ENCODE measurements at places on chromosomes 4 and X. TPM values are rescaled to one million over a fixed set of nuclear protein-coding genes. Genes with fewer than 3 reads are reported as not detected.

- no peak overlapping the region for H3K27ac ChIP-seq
- H3K4me1 ChIP-seq, result peaks cover 3% of the 10 kb centered on the region
- no peaks in the 10 kb centered on the region for H3K36me3 ChIP-seq
- H3K4me3 ChIP-seq, result no peak overlapping the region
These were observed 67.9 kb downstream of the NHS start for GRCh38 chrX:17442898-17443297.

RAB41 gene
- total RNA-seq, result not detected

IGSF1 gene
- 6.0 TPM for total RNA-seq

GRCh38 chr4:125368671-125369081 is 53.9 kb downstream of the FAT4 start:
- no peaks in the 10 kb centered on the region for H3K4me1 ChIP-seq
- no peaks in the 10 kb centered on the region for H3K36me3 ChIP-seq
- peak; percentile 89 for DNase-seq
- no peaks in the 10 kb centered on the region for H3K27me3 ChIP-seq
- H3K4me3 ChIP-seq, result no peak overlapping the region

GRCh38 chr4:78938474-78938867 is 767 bp downstream of the PAQR3 start:
- no peaks in the 10 kb centered on the region for H3K27me3 ChIP-seq
- no peak overlapping the region for H3K27ac ChIP-seq
- no peaks in the 10 kb centered on the region for H3K4me1 ChIP-seq
- no peak for DNase-seq
- peak overlapping the region; percentile 91 for H3K4me3 ChIP-seq
- no peaks in the 10 kb centered on the region for H3K36me3 ChIP-seq

GRCh38 chr4:176001151-176002006 is 64.3 kb upstream of the WDR17 start:
- no peak overlapping the region for H3K27ac ChIP-seq
- H3K4me1 ChIP-seq, result no peaks in the 10 kb centered on the region
- peak overlapping the region; percentile 10 for H3K4me3 ChIP-seq
- H3K36me3 ChIP-seq, result no peaks in the 10 kb centered on the region
- DNase-seq, result peak; percentile 69

DNA sequence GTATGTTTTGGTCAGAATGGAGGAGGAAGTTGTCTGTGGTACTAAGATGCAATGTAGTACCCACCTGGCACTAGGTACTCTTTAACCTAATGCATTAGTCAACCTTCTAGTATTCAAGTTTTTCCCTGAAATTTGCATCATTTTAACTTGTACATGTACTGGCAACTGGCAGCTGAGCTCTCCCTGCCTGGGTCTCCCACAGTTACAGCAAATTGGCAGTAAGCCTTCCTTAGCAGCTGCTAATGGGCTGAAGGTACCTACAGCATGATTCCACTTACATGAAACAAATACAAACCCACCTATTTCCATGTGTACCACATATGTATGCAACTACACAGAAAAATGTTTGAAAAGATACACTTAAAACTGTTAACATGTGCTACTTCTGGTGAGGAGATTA is 8.1 kb upstream of the KLHL2 start:
- H3K36me3 ChIP-seq, result no peaks in the 10 kb centered on the region
- peaks cover 2% of the 10 kb centered on the region for H3K27me3 ChIP-seq
- H3K4me3 ChIP-seq, result no peak overlapping the region
- H3K4me1 ChIP-seq, result no peaks in the 10 kb centered on the region
- H3K27ac ChIP-seq, result no peak overlapping the region
- no peak for DNase-seq

GRCh38 chr4:167185465-167185864 is 48.8 kb downstream of the SPOCK3 start:
- no peak overlapping the region for H3K4me3 ChIP-seq
- H3K36me3 ChIP-seq, result no peaks in the 10 kb centered on the region
- no peaks in the 10 kb centered on the region for H3K27me3 ChIP-seq

UGT2B11 gene
- total RNA-seq, result not detected

GRCh38 chr4:54937501-54937900 is 187.9 kb downstream of the KDR start:
- peak; percentile 35 for DNase-seq
- no peak overlapping the region for H3K27ac ChIP-seq
- H3K36me3 ChIP-seq, result no peaks in the 10 kb centered on the region
- H3K4me1 ChIP-seq, result peaks cover 17% of the 10 kb centered on the region

LUZP4 gene
- not detected for total RNA-seq

DNA sequence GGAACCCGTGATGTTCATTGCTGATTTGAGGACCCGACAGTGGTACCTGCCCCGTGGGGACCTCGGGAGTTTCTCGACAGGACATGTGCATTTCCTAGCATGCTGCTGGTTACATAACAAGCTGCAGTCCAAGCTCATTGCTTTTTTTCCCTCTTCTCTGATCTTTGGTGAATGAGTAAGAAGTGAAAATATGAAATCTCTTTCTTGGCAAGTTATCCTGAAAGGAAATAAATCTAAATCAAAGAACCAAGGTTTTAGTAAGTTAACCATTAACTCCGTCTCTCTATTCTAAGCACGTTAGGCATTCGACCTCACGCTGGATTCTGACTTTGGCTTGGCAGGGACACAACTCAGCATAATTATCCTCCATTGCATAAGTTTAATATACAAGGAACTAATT is 86.6 kb downstream of the STK32B start:
- H3K36me3 ChIP-seq, result no peaks in the 10 kb centered on the region
- H3K27me3 ChIP-seq, result no peaks in the 10 kb centered on the region
- no peak for DNase-seq
- no peak overlapping the region for H3K4me3 ChIP-seq
- no peak overlapping the region for H3K27ac ChIP-seq

GRCh38 chrX:86002076-86002896 is 45.1 kb downstream of the CHM start:
- no peaks in the 10 kb centered on the region for H3K36me3 ChIP-seq
- peaks cover 2% of the 10 kb centered on the region for H3K4me1 ChIP-seq
- no peak overlapping the region for H3K27ac ChIP-seq
- H3K27me3 ChIP-seq, result peaks cover 4% of the 10 kb centered on the region

TLR1 gene
- 26.6 TPM for total RNA-seq

RIPPLY1 gene
- not detected for total RNA-seq

DNA sequence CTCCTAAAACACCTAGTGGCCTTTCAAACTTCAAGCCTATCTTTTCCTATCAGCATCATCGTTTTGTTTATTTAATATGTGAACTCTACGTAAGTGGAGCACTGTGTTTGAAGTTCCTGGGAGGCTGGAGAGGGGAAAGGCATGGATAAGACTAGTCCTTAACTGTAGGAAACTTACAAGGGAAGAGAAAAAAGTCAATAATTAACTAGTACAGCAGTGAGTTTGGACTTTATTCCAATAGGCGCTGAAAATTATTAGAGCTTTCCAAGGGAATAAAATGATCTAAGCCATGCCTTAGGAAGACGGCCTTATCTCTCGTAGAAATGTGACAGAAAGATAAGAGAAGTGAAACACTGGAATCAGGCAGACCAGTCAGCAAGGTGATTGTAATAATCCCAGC is 55.3 kb downstream of the AMOT start:
- H3K36me3 ChIP-seq, result peaks cover 4% of the 10 kb centered on the region
- no peak overlapping the region for H3K4me3 ChIP-seq
- DNase-seq, result no peak
- no peaks in the 10 kb centered on the region for H3K4me1 ChIP-seq
- no peak overlapping the region for H3K27ac ChIP-seq
- peaks cover 19% of the 10 kb centered on the region for H3K27me3 ChIP-seq

GRCh38 chr4:124415146-124415545 is 297.4 kb downstream of the ANKRD50 start:
- H3K27ac ChIP-seq, result no peak overlapping the region
- H3K4me3 ChIP-seq, result no peak overlapping the region
- H3K27me3 ChIP-seq, result no peaks in the 10 kb centered on the region
- no peaks in the 10 kb centered on the region for H3K36me3 ChIP-seq

TLR10 gene
- total RNA-seq, result 4.4 TPM

LARP1B gene
- 27.9 TPM for total RNA-seq

GRCh38 chrX:132831336-132831973 is 127.0 kb downstream of the HS6ST2 start:
- H3K4me1 ChIP-seq, result no peaks in the 10 kb centered on the region
- H3K27me3 ChIP-seq, result peaks cover 4% of the 10 kb centered on the region
- no peak overlapping the region for H3K27ac ChIP-seq
- H3K36me3 ChIP-seq, result no peaks in the 10 kb centered on the region
- DNase-seq, result no peak

MND1 gene
- 1.5 TPM for total RNA-seq

SYTL4 gene
- total RNA-seq, result 5.6 TPM

DNA sequence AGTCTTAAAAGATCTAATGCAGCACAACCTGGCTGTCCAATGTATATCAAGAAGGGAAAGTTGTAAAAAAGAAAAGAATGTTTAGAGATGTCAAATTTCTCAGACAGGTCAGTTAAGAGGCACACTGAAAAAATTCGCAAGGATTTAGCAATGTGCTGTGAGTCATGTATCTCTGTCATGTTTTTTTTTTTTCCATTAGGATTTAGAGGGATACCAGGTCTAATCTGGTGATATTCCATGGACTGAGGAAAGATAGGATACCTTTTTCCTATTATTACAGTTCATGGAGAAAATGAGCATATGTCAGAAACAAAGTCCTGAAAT is 815.4 kb upstream of the PCDH10 start:
- no peaks in the 10 kb centered on the region for H3K4me1 ChIP-seq
- H3K27ac ChIP-seq, result no peak overlapping the region
- H3K4me3 ChIP-seq, result no peak overlapping the region
- DNase-seq, result no peak

Data from lung (tissue), 17 donors.